Activated CD4-positive, alpha-beta T cell treated with anti-CD3 and anti-CD28 coated beads, Interleukin-2, amount 50 U/mL, for 24 hours (primary cell): ENCODE measurements at places on chromosomes 11 and 22.

- no peak for DNase-seq
Measured at GRCh38 chr22:29305836-29306174, 645 bp upstream of the GAS2L1 start.

GRCh38 chr11:65742353-65742752 is 21.8 kb upstream of the RNASEH2C start:
- DNase-seq = no peak

DNA sequence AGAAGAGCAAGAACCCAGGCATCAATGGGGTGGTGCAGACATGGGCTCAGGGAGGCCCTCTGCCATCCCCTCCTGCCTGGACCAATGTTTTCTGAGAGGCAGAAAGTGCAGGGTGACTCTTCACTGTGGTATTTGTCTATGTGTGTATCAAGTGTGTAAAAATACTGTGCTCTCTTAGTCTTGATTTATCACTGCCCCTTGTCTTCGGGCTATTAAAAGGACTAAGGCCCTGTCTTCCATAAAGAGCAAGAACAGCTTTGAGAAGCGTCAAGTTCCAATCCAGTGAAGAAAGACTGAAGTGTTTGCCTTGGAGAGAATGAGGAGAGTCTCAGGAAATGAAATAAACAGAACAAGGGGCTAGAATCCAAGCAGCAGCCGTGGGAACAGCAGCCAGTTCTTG is 14.4 kb downstream of the PRSS23 start:
- no peak for DNase-seq

DNA sequence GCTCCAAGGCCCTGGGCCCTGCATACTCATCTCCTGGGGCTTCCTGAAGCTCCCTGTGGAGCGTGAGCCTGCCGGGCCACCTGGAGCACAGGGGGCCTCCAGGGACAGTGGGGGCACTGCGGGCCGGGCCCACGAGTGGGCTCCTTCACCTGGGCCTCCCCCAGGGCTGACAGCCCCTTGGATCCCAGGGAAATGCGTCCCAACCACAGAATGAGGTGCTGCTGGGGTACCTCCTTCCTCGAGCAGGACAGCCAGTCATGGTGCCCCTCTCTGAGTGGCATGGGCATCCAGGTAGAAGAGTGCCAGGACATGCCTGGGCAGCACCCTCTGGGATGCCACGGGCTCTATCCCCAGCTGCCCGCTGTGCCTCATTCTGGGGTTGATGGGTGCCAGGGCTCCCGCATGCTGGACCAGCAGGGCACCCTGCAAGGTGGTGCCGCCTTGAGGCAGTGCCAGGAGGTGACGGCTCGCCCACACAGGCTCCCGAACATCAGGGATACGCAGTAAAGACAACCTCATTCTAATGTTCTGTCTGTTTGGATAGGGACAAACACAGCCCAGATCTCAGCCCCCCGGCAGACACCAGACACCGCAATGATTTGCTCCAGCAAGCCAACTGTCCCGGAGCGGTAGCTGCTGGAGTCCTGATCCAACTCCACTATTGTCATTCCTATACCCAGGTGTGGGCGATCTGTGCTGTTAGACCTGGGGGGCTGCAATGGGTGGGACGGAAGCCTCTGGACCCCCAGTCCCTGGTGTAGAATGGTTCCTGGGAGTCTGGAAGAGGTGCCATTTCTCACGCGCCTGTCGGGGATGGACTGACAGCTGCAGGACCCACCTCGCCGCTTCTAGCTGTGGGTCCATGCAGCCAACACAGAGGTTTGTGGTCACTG is 25.8 kb downstream of the KRTAP5-5 start:
- no peak for DNase-seq

DNA sequence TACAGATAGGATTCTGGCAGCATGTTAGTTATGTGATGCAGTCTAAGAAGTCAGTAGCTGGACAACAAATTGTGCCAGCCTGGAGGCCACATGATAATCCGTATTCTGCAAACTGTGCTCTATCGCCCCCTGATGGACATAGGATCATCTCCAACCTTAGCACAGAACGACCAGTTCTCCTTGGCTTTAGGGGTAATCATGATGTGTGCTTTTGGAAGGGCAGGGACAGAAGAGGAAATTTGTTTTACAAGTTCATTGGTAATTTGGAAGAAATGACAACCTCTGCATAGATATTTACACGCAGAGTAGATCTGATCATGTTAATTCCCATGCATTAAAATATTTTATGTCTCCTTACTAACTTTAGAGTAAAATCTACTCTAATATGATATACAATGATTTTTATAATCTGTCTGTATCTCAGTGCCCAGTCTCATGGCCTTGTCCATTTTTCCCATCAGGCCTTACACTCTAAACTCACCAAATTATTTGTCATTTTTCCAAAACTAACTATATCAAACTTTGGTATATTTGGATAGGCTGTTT is 12.1 kb downstream of the OR10D3 start:
- no peak for DNase-seq
